Stimulated activated CD4-positive, alpha-beta T cell treated with anti-CD3 and anti-CD28 coated beads, Interleukin-1b, Interleukin-23, amount 100 ng/mL, for 48 hours (primary cell): ENCODE measurements at places on chromosomes 3 and 15.

DNA sequence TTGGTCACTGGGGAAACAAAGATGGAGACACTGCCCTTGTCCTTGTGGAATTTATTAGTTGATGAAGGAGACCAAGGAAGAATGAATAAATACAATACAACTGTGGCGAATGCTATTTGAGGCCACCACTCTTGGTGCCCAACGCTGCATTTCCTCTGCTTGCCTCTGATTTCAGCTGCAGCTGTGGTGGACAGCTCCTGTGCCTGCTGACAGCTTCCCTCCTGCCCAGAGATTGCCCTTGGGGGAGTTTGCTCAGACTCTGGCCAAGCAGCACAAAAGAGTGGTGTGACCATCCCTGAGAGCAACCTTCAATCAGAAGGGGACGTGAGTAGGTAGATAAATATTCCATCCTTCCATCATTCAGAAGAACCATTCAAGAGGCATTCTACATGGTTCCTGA lies 64.6 kb upstream of the FHIT start:
- no peak for DNase-seq

DNA sequence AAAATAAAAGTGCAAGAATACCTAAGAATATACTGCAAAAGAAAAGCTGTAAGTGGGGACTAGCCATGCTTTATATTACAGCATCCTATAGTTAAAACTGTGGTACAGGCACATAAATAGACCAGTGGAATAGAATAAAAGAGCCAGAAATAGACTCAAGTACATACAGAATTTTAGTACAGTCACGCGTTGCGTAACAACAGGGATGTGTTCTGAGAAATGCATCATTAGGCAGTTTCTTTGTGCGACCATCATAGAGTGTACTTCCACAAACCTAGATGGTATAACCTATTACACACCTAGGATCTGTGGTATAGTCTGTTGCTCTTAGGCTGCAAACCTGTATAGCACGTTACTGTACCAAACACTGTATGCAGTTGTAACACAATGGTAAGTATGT lies 61.8 kb downstream of the PCCB start:
- no peak for DNase-seq

DNA sequence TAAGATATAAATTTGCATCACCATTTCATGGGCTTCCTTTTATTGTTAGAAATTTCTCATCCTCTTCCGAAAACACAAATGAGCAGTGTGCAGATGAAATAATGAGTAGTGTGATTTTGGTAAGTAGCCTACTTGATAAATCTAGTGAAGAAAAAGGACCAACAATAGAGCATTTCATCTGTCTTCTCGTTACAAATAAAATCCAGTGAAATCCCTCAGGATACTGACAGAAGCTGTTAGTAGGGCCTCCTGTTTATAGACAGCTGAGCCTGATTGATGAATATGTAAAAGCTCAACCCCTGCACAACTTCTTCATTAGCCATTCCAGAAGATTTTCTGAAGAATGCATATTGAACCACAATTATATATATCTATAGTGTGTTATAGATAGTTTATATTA lies 363.7 kb upstream of the EPHA6 start:
- no peak for DNase-seq

- no peak for DNase-seq
Observed at GRCh38 chr3:193594946-193595689, 2.1 kb downstream of the OPA1 start.

GRCh38 chr3:191682961-191683360 lies 222.0 kb downstream of the PYDC2 start:
- no peak for DNase-seq

DNA sequence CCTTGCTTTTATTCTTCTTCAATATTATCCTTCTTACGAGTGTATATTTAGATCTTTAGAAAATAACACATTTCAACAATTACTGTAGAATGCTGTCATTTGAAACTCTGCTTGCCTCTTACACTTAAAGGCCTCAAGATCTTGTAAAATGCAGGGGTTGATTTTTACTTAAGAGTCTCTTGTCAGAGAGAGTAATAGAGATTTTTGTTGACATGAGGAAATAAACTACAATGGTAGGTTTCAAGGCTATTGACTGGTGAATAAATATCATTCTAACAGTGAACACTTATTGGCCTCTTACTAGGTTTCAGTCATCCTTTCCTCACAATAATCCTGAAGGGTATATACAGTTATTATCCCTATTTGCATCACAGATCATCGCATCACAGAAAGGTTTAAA lies 344.6 kb downstream of the GBE1 start:
- no peak for DNase-seq

DNA sequence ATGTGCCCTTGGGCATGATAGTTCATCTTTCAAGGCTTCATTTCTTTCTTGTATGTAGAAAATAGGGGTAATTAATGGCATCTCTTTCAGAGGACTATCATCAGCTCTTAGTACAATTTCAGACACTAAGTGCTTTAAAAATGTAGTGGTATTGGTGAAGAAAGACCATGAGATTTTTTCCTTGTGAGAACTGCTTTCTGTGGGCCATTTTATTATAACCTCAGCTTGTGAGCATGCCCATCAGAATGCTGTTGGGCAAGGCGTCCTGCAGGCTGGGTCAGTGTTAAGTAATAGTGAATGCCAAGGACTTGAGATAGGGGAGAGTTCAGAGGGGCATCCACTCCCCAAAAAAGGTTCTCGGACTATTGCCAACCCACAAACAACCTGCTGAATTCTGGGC lies 187.9 kb downstream of the GHSR start:
- DNase-seq = no peak

GRCh38 chr3:143809121-143809621 lies 39.1 kb downstream of the SLC9A9 start:
- no peak for DNase-seq

- DNase-seq = no peak
Observed at GRCh38 chr3:152620395-152620794, 214.5 kb upstream of the P2RY1 start.

- DNase-seq = no peak
Observed at GRCh38 chr3:155664925-155665695, 79.8 kb downstream of the PLCH1 start.

GRCh38 chr15:39270221-39270855 lies 310.5 kb upstream of the THBS1 start:
- no peak for DNase-seq

GRCh38 chr15:69808756-69809155 lies 289.0 kb downstream of the TLE3 start:
- no peak for DNase-seq

GRCh38 chr3:65669163-65669875 lies 369.4 kb downstream of the MAGI1 start:
- no peak for DNase-seq

GRCh38 chr15:41961001-41961518 lies 11.3 kb downstream of the EHD4 start:
- DNase-seq = no peak

DNA sequence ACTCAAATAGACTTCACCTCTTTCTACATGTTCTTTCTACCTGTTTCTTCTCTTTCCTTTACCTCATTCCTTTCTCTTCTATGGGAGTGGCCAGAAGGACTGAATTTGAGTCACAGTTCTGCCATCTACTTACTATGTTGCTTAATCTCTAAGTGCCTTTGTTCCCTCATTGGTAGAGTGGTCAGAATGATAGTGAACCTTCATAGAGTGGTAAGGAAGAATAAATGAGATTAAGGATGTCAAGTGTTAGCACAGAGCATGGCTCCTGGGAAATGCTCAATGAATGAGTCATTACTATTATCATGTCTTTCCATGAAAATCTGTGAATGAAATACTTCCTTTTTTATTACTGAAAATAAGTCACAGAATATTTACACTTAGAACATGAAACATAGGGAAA lies 17.5 kb downstream of the TMEM207 start:
- DNase-seq = no peak

DNA sequence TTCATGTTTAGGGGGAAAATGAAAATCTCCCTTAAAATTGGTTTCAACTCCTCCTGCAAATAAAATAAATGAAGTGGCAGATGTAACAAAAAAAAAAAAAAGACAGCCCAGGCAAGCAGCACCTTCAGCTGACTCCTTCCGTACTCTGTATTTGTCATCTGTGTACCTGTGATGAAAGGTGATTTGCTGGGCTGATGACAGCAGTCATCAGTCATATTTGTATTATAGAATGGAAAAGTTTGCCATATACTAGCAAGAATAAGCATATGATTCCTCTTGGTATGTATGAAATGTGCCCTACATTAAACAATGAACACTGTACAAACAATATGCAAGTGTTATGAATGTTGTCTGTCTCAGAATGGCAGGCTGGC lies 44.1 kb upstream of the WWTR1 start:
- peak; percentile 24 for DNase-seq

DNA sequence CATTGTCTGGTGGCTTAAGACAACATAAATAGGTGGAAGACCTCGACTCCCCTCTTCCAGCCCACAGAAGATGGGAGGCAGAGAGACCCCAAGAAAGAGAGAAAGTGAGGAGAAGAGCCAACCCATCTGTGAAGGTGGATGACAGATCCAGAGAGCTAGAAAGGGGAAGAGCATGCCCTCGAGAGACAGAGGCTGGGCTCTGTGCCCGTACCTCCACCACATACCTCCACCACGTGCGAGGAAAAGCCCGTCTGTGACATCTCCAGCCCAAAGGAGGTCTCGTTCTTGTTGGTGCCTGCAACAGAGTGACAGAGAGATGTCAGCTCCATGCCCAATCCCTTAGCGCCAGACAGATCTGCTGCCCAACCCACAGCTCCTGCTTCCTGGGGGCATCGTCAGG lies 71.1 kb downstream of the FEM1B start:
- no peak for DNase-seq

DNA sequence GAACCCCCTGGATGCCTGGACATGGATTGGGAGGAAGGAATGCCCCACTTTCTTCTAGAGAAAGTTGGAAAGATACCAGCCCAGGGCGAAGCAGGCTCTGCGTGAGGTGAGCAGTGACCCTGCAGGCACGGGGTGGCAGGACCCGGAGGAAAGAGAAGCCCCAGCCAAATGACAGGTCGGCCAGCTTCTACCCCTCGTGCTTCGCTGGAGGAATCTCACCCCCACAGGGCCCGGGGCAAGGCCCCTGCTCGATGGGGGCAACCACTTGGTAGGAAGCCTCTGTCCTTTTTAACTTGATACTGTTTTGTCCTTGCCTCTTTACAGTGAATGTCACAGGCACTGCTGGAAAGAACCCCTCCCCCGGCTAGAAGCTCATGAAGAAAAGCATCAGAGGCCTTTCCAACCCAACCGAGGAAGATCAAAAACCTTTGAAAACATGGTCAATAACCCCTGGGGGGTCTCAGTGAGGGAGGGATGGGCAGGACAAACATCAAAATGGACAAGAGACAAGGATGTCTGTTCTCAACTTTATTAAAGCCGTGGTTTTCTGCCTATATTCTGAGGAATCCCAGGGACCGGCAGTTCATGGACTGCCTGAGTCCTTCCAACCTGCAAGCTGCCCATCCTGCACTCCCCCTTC lies 54.4 kb downstream of the SH3BP5 start:
- DNase-seq = no peak
